Hematopoietic multipotent progenitor cell treated with erythropoietin and hydrocortisone succinate and interleukin-3 and kit ligand, for 17 days (in vitro differentiated cells): ENCODE measurements at places on chromosomes 12 and 14.
A peak's percentile ranks its signal among the peaks of the same experiment; 100 is the strongest.

DNA sequence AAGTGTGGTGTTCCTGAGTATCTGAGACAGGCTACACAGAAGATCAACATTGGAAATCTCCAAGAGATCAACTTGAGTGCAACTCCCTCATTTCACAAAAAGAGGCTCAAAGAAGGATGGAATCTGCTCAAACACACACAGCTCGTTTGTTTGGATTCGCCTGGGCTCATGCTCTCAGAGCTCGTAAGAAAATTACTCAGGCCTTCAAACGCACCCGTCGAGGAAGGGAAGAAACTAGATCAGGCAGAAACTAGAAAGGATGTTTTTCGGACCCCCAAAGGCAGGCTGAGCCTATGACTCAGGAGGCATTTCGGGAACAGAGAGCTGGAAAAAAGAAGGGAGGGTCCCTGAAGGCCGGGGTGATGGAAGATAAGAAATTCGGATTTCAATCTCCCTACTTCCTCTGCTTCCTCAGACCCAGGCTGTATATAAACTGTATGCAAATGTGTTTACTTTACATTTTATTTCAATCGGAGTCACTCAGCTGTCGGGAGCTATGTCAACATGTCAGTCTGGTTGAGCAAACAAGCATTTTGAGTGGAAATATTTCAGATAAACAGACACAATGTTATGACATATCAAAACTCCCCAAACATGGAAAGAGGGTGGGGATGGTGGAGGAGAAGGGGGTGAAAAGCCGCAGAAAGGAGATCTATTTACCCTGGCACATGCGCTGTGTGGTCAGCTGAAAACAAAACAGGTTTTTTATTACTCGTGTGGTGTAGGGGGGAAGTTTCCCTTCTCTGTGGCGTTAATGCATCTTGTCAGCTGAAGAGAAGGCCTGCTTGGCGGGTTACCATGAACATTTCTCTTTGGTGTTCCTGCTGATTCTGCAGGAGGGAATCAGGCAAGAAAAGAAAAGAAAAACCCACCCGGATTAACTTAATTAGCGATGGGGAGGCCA is 129.1 kb upstream of the TBX3 start:
- DNase-seq: no peak

DNA sequence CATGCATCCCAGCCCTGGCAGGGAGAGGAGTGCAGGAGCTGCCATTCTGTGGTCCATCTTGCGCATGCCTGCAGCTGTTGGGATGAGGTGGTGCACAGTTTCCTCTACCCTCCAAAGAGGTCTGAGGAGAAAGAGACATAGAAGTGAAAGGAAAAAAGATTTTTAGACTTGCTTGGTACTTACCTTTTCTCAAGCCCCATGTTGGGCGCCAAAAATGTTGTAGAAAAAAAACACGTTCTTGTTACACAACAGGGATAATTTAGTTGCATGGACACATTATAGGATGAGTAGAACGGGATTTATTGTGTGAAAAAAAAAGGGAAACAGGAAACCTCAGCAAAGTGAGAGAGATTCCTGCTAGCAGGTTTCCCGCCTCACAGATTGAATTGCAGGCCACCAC is 244.4 kb upstream of the GARIN2 start:
- no peak for DNase-seq

DNA sequence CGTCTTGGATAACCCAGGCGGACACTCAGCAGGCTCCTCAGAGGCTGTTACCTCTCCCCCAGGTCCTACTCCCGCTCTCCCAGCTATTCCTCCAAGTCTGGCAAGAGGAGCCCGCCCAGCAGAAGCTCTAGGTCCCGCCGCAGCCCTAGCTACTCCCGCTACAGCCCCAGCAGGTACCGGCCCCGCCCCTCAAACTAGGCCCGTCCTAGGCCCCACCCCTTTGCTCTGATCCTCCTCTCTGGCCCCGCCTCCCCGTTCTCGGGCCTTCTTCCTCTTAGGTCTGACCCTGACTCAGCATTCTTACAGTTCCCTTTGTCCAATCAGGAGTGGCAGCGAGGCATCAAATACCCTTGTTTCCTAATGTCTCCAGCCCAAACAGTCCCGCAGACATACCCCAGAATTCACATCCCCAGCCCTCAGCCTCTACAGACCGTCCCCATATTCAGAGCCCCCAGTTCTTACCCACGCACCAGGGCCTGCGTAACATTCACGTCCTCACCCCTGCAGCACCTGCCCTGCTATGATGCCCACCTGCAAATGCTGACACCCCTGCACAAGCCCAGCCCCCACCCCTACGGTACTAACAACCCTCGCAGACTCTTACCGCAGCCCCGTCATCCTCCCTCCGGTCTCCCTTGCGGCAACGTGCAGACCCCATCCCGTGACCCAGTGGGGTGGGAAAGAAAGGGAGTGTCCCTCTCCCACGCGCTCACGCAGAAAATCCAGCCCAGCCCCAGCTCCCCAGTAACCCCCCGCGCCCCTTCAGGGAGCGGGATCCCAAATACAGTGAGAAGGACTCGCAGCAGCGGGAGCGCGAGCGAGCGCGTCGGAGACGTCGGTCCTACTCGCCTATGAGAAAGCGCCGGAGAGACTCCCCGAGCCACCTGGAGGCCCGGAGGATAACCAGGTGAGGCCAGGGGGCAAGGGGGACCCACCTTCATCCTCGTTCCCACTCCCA is 25.0 kb upstream of the HSPB8 start:
- DNase-seq: no peak

DNA sequence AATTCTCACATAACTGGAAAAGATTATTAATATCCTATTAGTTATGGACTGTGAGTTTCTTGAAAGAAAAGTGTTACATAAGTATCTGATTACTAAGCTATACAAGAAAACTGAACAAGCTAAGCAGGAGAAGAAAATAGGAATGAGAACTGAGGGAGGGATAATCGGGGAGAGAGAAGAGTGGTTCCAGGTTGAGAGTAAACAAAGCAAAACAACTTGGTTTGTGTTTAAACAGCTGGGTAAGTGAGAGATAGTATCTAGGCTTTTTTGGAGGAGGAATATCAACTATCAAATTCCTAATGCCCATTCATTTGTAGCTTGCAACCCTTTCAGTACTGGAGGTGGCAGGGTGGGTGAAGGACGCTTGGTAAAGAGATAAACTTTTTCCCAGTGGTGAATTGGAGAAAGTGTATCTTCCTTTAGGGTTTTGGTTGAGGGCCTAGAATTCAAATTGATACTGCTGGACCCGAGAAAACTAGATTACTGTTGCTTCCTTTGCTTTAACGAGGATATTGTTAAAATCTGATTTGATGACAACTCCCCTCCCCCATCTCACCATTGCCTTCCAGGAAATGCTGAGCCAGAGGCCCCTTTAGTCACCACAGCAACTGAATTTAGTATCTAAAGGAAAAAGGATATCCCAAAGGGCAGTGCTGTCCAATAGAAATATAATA is 2.0 kb upstream of the SLC2A3 start:
- no peak for DNase-seq

DNA sequence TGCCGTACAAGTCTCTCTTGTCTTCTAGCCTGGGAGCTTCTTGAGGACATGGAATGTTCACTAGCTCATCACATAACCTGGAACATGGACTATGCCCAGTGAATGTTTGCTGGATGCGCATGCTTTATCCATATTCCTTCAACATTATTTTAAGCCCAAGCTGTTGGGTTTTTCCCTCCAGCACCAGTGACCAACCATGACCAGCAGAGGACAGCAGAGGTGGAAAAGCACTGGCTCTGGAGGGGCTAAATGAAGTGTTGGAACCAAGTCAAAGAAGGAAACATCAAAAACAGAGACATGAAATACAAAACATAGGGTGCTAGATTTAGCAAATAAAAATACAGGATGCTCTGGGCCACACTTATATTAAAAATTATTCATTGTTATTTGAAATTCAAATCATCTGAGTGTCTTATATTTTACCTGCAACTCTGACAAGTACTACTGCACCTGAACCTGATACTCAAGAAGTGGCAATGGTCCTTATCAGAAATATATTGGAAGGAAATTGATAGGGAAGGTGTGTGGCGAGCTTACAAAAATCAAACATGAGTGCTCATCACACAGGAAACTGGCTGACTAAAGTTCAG is 23.1 kb upstream of the HELB start:
- no peak for DNase-seq

DNA sequence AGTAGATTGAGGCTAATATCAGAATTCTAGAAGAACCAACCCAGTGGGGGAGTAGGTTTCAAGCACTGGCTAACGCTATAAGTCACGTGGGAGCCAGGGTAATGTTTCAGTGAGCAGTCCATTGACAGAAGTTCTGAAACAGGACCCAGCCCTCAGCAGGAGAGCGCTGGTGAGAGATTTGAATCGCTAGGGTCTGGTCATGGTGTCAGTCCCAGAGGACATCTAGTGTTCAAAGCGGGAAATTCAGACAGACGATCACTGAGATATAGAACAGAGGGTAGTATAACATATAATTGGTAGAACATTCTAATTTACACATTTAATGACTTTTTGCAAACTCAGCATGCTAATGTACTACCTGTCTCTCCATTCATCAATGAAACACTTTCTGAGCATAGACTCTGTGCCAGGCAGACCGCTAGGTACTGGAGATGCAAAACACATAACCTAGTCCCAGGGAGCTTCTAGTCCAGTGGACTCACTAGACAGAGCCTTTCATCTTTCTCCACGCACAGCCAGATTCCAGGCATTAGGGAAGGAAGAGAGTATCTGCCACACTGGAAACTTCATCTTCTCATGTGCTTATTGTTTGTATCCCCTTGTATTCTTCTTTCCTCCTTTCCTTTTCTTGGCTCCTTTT is 35.4 kb upstream of the RNASE3 start:
- peak; percentile 80 for DNase-seq

DNA sequence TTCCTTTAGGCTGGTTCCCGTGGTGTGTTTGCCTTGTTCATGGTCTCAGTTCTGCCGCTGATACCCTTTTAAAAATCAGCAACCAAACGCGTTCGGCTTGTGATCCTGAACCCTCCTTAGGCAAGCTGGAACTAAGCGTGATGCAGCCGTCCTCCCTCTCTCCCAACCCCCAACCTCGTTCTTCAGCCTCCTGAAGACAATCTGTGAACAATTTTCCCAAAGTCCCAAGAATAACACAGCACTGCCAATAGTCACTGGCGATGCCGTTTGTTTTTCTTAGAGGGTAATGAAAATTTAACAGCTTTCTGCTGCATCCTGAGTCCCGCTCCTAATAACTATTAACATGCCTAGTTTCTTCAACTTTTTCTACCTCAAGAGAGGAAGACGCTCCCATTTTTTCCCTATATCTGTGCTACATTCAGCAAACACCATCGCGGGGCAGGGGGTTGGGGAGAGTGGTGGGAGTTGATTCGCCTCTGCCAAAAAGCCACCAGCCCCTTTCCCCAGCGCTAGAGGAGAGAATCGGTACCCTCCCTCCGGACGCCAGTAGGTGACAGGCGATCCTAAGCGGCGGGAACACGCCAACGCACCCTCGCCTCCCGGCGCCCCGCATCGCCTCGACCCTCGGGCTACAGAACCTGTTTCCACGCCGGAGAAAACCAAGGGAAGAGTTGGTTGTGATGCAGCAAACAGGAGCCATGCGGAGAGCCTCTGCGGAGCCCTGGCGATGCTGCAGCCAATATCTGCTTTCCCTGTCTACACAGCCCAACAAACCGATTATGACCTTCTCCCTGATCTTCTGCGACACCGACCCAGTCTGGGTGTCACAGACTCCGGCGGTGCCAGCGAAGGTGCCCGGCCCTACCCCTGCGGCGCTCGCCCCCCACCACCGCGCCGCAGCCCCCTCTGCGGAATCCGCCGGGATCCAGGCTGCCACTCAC is 752 bp downstream of the PRICKLE1 start:
- DNase-seq: no peak
